ENCODE measurements at places on chromosomes 5 and 9.

DNA sequence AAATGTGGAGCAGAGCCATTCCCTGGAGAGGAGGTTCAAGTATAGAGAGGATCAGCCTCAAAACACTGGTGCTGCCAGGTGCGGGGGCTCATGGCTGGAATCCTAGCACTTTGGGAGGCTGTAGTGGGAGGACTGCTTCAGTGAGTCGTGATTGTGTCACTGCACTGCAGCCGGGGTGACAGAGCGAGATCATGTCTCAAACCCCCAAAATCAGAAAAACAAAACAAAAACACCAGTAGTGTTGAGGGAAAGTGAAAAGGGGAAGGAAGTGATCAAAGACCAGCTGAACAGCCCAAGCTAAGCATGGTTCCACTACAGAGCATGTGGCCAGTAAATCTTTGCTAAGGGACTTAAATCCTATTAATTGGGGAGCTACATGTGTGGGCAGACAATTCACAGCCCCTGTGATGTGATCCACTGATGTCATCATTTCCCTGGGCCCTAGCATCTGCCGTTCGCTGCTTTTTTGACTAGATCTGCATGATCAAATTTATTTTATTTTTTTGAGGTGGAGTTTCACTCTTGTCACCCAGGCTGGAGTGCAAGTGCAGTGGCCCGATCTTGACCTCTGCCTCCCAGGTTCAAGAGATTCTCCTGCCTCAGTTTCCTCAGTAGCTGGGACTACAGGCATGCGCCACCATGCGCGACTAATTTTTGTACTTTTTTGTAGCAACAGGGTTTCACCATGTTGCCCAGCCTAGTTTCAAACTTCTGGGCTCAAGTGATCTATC, 2.7 kb upstream of the PCBD2 start:
- DNase-seq = no peak

DNA sequence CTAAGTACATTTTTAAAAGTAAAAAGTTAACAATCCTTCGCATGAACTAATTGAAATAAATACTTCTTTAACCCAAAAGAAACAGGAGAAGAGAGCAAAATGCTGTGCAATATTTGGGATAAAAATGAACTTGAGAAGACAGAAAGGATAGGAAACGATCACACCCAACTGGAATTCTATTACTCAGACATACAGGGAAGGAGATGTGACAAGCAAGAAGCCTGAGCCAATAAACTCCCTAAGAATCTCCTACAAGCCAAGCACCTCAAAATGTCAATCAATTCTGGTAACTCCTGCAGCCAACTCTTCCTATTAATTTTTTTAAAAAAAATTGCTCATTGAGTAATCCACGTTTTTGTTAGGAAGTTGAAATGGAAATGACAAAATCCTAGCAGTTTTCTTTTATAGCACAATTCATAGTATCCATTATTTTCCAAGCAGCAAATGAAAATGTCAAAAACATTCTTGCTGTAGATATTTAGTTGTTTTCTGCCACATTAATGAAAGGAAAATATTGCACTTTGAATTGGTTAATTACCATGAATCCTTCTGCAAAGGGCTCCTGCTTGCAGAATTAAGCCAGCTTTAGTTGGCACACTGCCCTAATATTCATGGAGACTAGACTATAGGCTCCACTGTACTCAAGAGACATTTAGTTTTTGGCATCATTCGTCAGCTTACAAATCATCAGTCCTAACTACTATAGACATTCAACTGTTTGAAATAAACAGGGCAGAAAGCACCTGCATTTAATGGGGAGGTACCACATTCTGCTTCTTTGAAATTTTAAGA, 89.0 kb downstream of the RFX3 start:
- no peak for DNase-seq

- DNase-seq = no peak
Measured at GRCh38 chr5:76737846-76738245, 21.9 kb downstream of the F2R start.

GRCh38 chr5:60161340-60161934, 267.9 kb upstream of the PDE4D start:
- no peak for DNase-seq

GRCh38 chr5:65394087-65394486, 87.6 kb downstream of the ADAMTS6 start:
- no peak for DNase-seq

GRCh38 chr5:143056339-143056704, 286.1 kb downstream of the ARHGAP26 start:
- no peak for DNase-seq

DNA sequence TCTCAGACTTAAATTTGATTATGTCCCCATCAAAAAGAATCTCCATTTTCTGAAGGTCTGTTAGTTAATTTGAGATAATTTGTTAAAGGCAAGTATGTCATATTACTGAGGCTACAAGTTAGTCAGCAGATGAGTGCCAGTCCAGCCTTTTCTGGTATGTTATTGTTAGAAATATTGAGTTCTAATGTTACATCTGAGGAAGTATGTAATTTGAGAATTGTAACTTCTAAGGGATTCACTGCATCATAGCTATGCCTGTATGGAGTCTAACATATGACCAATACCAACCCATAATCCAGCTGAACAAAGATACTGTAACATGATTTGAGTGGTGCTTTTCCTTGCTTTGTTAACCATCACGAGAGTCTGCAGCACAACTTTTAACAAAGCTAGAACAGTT, 13.9 kb downstream of the SLC23A1 start:
- DNase-seq = no peak

DNA sequence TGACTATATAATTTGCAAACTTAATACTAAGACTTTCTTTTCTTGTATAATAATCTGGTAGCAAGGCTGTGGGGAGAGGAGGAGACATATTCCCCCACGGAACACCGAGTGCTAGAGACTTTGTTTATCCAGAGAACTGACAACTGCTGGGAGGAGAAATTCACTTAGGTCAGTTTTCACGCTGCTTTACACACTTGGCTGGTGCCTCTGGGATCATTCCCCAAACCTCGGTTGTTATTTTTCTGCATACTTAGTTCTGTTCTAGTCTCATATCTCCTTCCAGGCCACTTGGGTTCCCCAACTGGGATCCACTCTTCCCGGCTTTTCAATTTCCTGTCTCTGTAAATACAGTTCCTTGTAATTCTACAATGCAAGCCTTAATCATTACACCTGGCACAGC, 238.2 kb upstream of the ADAMTS16 start:
- DNase-seq = no peak

DNA sequence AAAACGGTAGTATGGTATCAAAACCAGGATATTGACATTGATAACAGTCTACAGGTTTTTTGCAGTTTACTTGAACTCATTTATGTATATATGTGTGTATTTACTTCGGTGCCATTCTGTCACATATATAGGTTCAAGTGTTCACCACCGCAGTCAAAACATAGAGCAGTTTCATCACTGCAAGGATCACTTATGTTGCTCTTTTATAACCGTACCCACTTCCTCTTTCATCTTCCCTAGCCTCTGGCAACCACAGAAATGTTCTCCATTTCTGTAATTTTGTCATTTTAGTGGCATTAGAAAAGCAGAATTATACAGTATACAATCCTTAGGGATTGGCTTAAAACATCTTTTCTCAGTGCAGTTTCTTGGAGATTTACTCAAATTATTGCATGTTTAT, 90.3 kb downstream of the SH3GL2 start:
- no peak for DNase-seq

DNA sequence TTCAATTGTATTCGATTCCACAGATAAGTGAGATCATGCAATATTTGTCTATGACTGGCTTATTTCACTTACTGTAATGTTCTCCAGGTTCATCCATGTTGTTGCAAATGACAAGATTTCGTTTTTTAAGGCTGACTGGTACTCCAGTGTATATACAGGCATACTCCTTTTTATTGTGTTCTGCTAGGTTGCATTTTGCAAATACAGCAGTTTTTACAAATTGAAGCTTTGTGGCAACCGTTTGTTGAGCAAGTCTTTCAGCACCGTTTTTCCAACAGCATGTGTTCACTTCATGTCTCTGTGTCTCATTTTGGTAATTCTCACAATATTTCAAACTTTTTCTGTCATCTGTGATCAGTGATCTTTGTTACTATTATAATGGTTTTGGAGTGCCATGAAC, 82.7 kb downstream of the DMXL1 start:
- DNase-seq = no peak

DNA sequence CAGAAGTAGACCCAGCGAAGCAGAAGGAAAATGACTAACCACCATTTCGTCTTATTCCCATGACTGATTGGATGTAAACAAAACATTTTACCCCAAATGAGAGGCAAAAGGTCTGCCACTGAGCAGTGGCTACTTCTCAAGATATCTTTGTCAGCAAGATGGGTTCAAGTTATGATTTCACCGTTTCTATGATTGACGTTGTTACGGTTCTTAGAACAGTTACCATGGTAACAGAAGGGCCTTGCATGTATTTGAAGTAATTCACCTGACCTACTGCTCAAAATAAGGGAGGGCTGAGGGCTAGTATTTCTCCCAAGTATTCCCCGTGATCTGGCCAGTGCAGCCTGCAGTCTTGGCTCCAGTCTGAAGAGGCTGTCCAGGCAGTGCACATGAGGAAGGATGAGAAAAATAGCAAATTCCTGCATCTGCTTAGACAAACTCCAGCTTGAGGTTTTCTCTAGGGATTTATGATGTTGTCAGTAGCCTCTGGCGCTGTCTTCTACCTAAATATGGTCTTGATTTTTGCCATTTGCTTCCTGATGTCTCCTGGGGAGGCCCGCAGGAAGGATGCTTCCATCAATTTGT, 372.7 kb downstream of the TMEM38B start:
- DNase-seq = no peak

GRCh38 chr5:177462021-177462670, 11.3 kb downstream of the DBN1 start:
- DNase-seq = no peak

- no peak for DNase-seq
Measured at GRCh38 chr5:17151686-17152085, 65.7 kb upstream of the BASP1 start.

DNA sequence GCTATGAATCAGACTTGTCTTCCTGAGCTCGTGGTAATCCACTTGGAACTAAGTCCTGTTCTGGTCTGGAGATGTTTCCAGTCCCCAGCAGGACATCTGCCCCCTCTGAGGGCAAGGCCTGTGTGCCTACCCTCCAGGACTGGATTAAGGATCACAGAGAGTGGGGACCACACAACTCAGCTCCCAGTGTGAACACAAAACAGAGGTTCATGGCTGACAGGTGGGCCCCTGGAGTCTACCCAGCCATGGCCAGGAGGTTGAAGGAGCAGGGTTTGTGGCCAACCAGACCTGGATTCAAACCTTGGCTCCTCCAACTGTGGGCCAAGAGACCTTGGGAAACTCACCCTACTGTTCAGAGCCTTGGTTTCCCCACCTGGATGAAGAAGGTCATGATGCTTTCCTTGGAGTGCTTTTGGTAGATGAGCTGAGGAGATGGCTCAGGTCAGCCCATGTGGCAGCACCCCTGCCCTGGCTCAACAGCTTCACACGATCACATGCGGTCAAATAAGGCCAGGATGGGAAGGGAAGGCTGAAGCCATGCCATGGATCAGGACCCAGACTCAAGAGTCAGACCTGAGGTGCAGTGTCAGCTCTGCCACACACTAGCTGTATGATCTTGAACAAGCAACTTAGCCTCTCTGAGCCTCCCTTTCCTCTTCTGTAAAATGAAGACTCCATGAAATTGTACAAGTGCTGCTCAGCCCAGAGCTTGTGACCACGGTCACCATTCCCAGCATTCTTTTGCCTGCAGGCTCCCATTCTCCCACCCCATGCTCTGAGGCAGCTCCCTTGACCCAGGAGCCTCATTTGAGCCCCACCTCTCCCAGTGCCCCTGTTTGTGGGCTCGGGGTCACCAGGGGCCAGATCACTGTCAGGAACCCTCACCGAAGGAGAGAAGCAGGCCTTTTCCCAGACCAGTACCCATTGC, 27.3 kb upstream of the ANGPTL2 start:
- DNase-seq = no peak

DNA sequence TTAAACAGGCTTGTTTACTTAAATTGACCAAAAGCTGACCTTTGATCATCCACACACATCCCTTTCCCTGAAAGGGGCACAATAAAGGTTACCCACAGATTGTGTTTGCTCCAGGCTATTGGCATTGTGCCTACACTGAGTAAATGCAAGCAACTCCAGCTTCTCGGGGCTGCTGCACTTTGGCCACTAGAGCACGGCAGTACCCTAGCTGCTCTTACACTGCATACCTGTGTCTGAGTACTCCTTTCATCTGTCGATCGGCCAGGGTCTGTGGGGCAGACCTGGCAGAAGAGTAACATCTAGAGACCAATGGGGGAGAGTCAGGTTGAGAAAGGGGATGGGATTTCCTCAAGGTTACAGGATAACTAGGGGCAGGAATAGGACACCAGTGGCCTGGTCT, 281.9 kb upstream of the NMUR2 start:
- DNase-seq = no peak

GRCh38 chr9:71636143-71636839, 132.0 kb downstream of the CEMIP2 start:
- DNase-seq = no peak

- no peak for DNase-seq
Measured at GRCh38 chr9:116327701-116328405, 174.3 kb downstream of the PAPPA start.

DNA sequence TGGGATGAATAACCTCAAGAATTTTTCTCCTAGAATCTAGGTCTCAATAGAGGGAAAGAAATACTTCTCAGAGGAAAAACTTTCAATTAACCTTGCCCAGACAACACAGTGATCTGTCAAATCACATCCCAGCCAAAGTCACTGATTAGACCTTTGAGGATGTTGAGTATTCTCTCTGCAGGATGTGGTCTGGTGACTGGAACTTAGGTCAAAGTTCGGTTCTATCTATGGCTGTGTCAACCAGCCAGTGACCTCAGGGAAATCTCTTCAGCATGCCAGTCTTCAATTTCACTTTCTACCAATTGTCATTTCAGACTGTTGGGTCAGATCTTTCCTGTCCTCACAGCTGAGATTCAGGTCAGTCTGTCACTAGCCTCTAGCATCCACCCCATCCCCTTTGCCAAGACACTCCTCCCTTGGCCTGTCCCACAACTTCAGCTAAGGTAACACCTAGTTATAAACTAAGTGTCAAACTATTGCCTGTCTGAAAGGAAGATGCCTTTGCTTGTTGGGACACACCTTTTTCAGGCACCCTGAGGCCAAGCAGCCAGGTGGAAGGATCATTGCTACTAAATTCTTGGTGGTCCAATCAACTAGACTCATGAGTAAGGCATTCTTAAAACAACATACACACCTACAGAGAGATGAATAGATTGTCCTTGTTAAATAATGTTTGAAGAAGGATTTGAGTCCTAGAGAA, 156.3 kb upstream of the FST start:
- DNase-seq = no peak

DNA sequence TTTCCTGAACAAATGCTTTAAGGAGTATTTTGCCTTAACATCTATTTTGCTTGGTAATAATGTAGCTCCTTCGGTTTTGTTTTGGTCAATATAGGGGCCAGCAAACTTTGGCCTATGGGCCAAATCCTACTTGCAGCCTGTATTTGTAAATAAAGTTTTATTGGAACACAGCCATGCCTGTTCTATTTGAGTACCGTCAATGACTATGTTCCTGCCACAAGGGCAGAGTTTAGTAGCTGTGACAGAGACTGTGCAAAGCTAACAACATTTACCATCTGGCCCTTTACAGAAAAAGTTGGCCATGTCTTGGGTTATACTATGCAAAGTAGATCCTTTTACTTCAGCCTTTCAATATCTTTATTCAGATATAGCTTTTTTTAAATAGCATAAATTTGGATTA, 113.4 kb downstream of the NR3C1 start:
- no peak for DNase-seq
